Mesothelial cell of epicardium (in vitro differentiated cells): ENCODE measurements at places on chromosomes 12 and 14.

DNA sequence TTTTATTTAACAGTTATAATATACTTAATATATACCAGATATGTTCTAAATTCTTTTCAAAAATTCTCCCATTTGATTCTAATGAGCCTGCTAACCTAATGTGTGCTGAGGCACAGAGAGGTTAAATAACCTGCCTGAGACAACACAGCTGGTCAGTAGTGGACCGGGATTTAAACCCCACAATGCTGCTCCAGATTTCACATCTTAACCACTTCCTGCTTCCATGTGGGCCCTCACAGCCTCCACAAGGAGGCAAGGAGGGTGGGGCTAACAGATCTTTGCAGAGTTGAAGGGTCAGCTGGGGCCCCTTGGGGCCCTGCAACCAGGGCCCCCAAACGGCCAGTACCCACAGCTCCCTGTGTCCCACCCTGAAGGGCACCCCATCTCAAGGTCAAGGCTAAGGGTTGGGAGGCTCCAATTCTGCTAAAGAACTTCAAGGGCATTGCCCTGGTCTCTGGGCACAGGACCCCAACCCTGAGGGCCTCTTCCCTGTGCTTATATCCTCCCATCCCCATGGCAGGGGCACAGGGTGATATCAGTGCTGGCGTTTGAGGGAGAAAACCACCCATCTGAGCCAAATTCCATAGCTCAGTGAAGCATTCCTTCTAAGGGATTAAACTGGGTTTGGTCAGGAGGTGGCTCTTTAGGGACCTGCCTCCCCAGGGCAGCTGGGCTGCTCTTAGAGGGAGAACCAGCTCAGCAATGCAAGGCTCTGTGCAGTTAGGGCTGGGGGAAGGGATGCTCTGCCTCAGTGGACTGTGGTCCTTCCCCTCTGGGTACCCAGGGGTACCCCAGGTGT lies 2.2 kb downstream of the KRT80 start:
- no peak overlapping the region for H3K27ac ChIP-seq
- H3K27me3 ChIP-seq = no peaks in the 10 kb centered on the region
- no peaks in the 10 kb centered on the region for H3K36me3 ChIP-seq
- peaks cover 62% of the 10 kb centered on the region for H3K4me1 ChIP-seq

DNA sequence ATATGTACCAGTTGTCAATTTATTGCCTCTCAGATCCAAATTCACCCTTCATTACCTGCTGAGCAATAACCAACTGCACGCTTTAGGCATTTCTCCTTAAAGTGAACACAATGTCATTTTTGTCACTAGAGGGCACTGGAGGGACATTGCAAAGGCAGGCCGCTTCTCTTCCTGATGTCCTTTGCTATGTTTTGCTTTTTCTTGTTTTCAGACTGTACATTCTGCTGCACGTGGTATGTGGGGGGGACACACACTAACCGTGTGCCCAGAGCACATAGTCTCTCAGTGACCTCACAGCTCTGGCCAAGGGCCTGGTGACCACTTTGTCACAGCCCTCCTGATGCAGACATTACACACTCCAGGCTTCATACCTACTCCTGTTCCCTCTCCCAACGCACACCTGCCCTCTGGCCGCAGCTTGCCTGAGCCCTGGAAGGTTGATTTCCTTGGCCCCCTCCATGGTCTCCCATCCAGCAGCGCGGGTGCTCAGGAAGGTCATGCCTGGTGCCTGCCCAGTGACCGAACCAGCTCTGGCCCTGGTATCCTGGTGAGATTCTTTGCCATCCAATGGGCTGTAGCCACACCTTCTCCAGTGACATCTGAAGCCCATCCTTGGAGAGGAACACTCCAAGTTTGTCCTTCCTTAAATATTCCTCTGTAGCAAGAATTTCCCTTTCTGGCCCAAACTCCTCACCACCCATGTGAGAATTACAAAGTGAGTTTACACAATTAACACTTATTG lies 39.9 kb downstream of the MYO1H start:
- peaks cover 41% of the 10 kb centered on the region for H3K27me3 ChIP-seq

DNA sequence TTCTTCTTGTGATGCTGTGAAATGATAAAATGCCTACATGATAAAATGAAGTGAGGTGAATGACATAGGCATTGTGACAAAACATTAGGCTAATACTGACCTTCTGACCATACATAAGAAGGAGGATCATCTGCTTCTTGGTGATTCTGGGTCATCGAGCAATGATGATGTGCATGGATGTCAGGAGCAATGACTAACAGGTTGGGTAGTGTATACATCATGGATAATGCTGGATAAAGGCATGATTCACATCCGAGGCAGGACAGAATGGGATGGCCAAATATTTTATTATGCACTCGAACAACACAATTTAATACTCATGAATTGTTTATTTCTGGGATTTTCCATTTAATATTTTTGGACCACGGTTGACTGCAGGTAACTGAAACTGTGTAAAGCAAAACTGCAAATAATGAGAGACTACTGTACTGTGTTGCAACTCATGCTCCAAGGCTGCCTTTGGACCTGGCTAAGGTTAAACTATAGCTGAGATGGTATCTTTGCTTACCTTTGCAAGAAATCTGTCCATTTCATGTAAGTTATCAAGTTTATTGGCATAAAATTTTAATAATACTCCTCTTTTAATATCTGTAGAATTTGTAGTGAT lies 7.6 kb upstream of the SLC25A21 start:
- no peak for DNase-seq
- no peaks in the 10 kb centered on the region for H3K4me1 ChIP-seq
- no peak overlapping the region for H3K4me3 ChIP-seq
- no peaks in the 10 kb centered on the region for H3K36me3 ChIP-seq
- no peak overlapping the region for H3K27ac ChIP-seq

DNA sequence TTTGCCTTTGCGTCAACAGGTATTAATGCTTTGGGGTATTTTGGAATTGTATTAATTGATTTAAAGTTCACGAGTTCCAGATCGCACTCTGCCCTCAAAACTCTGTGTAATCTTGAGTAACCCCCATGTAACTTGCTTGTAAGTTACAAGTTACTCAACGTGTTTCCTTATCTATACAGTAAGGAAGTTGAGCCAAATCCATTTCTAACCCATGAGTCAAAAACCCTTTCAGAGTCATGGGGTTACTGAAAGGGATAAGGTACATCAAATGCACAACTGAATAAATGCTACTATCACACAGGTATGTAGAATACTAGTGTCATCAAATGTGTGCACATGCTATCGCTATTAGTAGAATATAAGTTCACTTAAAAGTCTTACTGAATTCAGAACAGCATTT lies 28.6 kb upstream of the ADAMTS20 start:
- peaks cover 30% of the 10 kb centered on the region for H3K4me1 ChIP-seq
- peaks cover 8% of the 10 kb centered on the region for H3K27me3 ChIP-seq
- H3K27ac ChIP-seq = no peak overlapping the region
- DNase-seq = no peak

GRCh38 chr12:129049917-129050316 lies 196.6 kb downstream of the GLT1D1 start:
- no peaks in the 10 kb centered on the region for H3K36me3 ChIP-seq
- no peak overlapping the region for H3K4me3 ChIP-seq
- no peak overlapping the region for H3K27ac ChIP-seq
- DNase-seq = no peak

DNA sequence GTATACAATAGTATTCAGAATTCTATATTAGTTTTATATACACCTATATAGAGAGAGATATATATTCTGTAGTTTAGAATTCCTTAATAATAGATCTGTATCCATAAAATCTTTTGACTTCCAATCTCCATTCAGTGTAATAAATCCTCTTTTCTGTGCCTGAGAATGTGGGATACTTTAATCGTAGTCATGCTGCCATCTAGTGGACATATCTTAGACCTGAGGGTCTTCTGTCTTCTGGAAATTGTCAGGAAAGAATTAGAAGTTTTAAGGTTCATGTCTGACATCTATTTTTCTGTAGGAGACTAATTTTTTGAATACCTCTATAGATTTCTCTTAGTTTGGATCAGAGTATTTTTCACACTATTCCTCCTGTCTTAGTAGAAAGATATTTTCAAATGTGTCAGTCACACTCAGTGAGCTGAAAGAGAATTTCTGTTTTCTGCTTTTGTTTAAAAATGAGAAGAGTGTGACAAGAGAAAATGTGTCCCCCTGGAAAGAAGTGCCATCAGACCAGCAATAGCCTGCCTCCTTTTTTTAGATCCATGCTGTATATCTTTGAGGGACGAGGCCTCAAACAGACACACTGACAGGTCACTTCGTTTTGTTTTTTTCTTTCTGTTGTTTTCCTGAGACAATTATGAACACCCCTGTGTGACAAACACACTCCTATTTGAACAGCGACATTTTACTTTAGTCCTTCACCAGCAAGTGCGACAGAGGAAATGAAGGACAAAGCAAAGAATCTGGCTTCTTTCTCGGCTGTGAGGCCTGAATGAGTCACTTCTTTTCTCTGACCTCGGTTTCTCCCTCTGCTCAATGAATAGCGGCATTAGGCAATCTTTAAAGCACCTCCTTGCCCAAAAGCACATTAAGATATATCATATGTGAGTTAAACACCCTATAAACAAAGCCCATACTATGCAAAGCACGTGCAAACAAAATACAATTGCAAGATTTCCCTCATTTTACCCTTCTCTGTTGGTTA lies 96.3 kb downstream of the GALC start:
- no peak for DNase-seq
- no peaks in the 10 kb centered on the region for H3K36me3 ChIP-seq
- no peaks in the 10 kb centered on the region for H3K27me3 ChIP-seq
- peaks cover 19% of the 10 kb centered on the region for H3K4me1 ChIP-seq

- no peaks in the 10 kb centered on the region for H3K27me3 ChIP-seq
- H3K4me3 ChIP-seq = no peak overlapping the region
- H3K27ac ChIP-seq = no peak overlapping the region
- peaks cover 5% of the 10 kb centered on the region for H3K36me3 ChIP-seq
Measured at GRCh38 chr14:60768602-60769001, 34.0 kb downstream of the MNAT1 start.

- H3K27ac ChIP-seq = peak overlapping the region; percentile 97
- no peak overlapping the region for H3K4me3 ChIP-seq
- DNase-seq = no peak
- H3K27me3 ChIP-seq = no peaks in the 10 kb centered on the region
Measured at GRCh38 chr14:68492381-68493151, 300.3 kb downstream of the ZFP36L1 start.

GRCh38 chr12:108589840-108590229 lies 8.0 kb downstream of the TMEM119 start:
- peak overlapping the region; percentile 20 for H3K4me3 ChIP-seq
- peaks cover 17% of the 10 kb centered on the region for H3K4me1 ChIP-seq
- H3K27me3 ChIP-seq = no peaks in the 10 kb centered on the region
- no peaks in the 10 kb centered on the region for H3K36me3 ChIP-seq
- peak overlapping the region; percentile 81 for H3K27ac ChIP-seq

DNA sequence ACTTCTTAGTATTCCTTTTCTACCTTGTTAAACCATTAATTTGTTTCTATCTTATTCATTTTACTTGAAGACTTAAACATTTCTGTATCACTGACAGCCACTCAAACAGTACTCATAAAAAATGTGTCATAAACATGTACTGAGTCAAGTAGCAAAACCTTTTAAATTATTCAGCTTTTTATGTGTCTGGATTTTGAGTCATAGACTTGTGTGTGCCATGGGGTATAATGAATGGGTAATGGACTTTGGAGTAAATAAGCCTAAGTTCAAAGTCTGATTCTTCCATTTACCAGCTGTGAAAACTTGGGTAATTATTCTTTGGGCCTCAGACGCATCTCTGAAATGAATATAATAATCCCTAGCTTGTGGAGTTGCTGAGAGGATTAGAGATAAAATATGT lies 199.0 kb downstream of the RAD51B start:
- DNase-seq = no peak
- H3K36me3 ChIP-seq = peaks cover 20% of the 10 kb centered on the region
- H3K4me3 ChIP-seq = no peak overlapping the region

- no peak overlapping the region for H3K4me3 ChIP-seq
- H3K27me3 ChIP-seq = peaks cover 10% of the 10 kb centered on the region
- no peak overlapping the region for H3K27ac ChIP-seq
- no peak for DNase-seq
- H3K36me3 ChIP-seq = no peaks in the 10 kb centered on the region
Measured at GRCh38 chr12:72368719-72369422, 96.7 kb downstream of the TRHDE start.

DNA sequence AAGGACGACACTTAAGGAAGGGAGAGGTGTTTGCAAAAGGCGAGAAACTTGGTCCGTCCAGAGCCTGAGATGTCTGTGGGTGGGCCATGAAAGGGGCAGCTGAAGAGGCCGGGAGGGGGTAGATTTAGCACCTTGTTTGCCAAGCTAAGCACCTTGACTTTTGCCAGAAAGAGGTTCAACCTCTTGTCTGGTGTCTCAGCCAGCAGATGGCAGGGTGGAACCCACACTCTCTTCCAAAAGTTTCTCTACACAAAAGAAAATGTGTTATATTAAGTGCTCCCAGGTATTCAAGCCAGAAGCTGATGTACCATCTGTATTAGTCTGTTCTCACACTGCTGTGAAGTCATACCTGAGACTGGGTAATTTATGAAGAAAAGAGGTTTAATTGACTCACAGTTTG lies 69.9 kb downstream of the SUDS3 start:
- H3K4me1 ChIP-seq = no peaks in the 10 kb centered on the region
- peaks cover 11% of the 10 kb centered on the region for H3K27me3 ChIP-seq
- no peak for DNase-seq
- H3K27ac ChIP-seq = no peak overlapping the region

GRCh38 chr14:90969531-90970166 lies 90.8 kb downstream of the RPS6KA5 start:
- H3K36me3 ChIP-seq = peaks cover 10% of the 10 kb centered on the region
- no peak for DNase-seq
- peak overlapping the region; percentile 71 for H3K27ac ChIP-seq

DNA sequence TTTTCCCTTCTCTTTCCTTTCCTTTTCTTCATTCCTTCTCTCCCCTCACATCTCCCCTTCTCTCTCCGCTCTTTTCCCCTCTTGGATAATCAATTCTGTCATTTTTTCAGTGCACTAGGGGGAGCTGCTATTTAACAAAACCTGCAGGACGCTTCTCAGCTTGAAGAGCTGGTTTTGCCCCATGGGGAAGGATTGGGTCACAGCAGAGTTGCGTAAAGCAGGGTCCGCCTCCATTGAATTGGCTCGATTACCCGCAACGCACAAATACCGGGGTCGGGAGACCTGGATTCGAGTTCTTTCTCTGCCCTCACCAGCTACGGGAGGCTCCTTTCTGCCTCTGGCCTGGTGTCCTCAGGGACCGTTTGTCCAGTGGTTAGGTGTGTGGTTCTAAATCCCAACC lies 42.1 kb upstream of the CHGA start:
- no peaks in the 10 kb centered on the region for H3K4me1 ChIP-seq
- no peak for DNase-seq
- no peak overlapping the region for H3K27ac ChIP-seq
- H3K36me3 ChIP-seq = no peaks in the 10 kb centered on the region

GRCh38 chr12:25477217-25477616 lies 75.9 kb downstream of the LMNTD1 start:
- peaks cover 4% of the 10 kb centered on the region for H3K36me3 ChIP-seq
- H3K27me3 ChIP-seq = no peaks in the 10 kb centered on the region
- peaks cover under 1% of the 10 kb centered on the region for H3K4me1 ChIP-seq
- DNase-seq = no peak
- H3K27ac ChIP-seq = no peak overlapping the region

- H3K27me3 ChIP-seq = peaks cover 48% of the 10 kb centered on the region
- peaks cover 23% of the 10 kb centered on the region for H3K4me1 ChIP-seq
- H3K36me3 ChIP-seq = no peaks in the 10 kb centered on the region
- no peak for DNase-seq
- H3K4me3 ChIP-seq = no peak overlapping the region
Measured at GRCh38 chr12:48966177-48966895, 5.2 kb downstream of the WNT10B start.

- H3K27me3 ChIP-seq = peaks cover 40% of the 10 kb centered on the region
- no peak for DNase-seq
- no peak overlapping the region for H3K4me3 ChIP-seq
- peaks cover 5% of the 10 kb centered on the region for H3K4me1 ChIP-seq
Measured at GRCh38 chr12:52670506-52670905, 9.7 kb downstream of the KRT1 start.

- H3K36me3 ChIP-seq = peaks cover 7% of the 10 kb centered on the region
- H3K27ac ChIP-seq = no peak overlapping the region
- no peak for DNase-seq
- peaks cover 18% of the 10 kb centered on the region for H3K4me1 ChIP-seq
- H3K4me3 ChIP-seq = no peak overlapping the region
Measured at GRCh38 chr14:71328183-71328582, 420.9 kb downstream of the PCNX1 start.
